Activated naive CD4-positive, alpha-beta T cell treated with anti-CD3 and anti-CD28 coated beads, Interleukin-2, amount 10 ng/mL, durations not matched to agents 5 hours and 36 hours (primary cell): ENCODE measurements at places on chromosomes 12 and 14. TPM values are rescaled to one million over a fixed set of nuclear protein-coding genes. Genes with fewer than 3 reads are reported as not detected.

Gene DLK1
- total RNA-seq, result not detected

Gene CLEC1A
- not detected for total RNA-seq

Gene ITGB7
- total RNA-seq, result 480 TPM

Gene IPO4
- total RNA-seq, result 42.4 TPM

Gene ART4
- total RNA-seq, result not detected

Gene MAP1LC3B2
- total RNA-seq, result 2.8 TPM

Gene OR10AD1
- total RNA-seq, result not detected

Gene SLC25A21
- not detected for total RNA-seq

Gene NGB
- not detected for total RNA-seq

Gene LGR5
- total RNA-seq, result not detected

Gene SLC39A5
- total RNA-seq, result 0.51 TPM

Gene KRT85
- not detected for total RNA-seq

Gene P2RX4
- 72.8 TPM for total RNA-seq

Gene PTGR2
- 1.7 TPM for total RNA-seq

Gene NAV3
- total RNA-seq, result not detected

Gene CISTR
- not detected for total RNA-seq
